ENCODE measurements at places on chromosomes 1 and 21. TPM values are rescaled to one million over a fixed set of nuclear protein-coding genes. Genes with fewer than 3 reads are reported as not detected.

The FCRL4 gene
- polyA plus RNA-seq: not detected

The ICOSLG gene
- 1.4 TPM for polyA plus RNA-seq

DNA sequence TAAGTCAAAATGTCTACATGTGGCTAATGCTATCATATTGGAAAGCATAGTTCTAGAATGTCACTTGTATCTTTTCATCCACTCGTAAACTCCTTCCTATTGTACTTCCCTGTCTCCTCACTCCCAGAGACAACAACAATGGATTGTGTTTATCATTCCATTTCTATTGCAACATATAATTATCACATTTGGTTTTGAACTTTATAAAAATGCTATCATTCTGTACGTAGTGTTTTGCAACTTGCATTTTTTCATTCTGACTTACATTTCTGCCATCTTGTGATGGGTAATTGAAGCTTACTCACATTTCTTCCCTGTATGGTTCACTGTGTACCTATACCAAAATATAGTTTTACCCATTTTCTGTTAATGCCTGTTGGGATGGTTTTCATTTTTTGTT is 14.5 kb upstream of the CSF3R start:
- DNase-seq: no peak

GRCh38 chr1:25080294-25081209 is 150.5 kb upstream of the RUNX3 start:
- DNase-seq: no peak

All from stomach (tissue), 19 donors.